ENCODE measurements at places on chromosomes 12 and 14.

DNA sequence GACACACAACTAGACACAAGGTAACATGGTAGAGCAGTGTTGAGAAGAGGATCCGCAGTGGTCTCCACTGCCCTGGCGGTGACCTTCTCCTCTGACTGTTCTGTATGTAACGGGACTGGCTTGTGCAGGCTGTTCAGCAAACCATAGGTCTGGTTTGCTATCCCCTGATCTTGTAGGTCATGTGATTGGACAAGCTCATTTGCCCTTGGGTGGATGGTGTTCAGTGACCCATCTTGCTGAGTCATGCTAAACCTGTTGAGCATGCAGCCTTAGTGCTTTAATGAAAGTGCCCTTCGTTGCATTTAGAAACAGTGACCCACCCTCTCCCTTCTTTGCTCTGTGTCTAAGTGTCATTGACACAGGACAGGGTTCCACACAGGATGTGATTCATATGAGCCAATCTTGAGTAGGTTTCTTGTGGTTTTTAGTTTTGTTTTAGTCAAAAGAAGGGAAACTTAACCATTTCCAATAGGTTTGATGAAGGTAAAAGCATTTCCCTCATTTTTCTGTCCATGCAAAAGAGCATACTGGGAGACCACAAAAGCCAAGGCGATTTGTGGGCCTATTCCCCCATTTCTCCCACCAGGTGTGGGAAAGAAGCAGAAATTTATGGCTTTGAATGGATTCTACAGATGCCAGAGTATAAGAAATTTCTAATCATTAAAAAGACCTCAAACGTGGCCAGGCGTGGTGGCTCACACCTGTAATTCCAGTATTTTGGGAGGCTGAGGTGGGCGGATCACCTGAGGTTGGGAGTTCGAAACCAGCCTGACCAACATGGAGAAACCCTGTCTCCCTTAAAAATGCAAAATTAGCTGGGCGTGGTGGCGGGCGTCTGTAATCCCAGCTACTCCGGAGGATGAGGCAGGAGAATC lies 32.6 kb upstream of the HIF1A start:
- H3K4me3 ChIP-seq = no peak overlapping the region
- no peak overlapping the region for H3K27ac ChIP-seq
- H3K4me1 ChIP-seq = no peaks in the 10 kb centered on the region
- H3K27me3 ChIP-seq = no peaks in the 10 kb centered on the region
- no peaks in the 10 kb centered on the region for H3K36me3 ChIP-seq

DNA sequence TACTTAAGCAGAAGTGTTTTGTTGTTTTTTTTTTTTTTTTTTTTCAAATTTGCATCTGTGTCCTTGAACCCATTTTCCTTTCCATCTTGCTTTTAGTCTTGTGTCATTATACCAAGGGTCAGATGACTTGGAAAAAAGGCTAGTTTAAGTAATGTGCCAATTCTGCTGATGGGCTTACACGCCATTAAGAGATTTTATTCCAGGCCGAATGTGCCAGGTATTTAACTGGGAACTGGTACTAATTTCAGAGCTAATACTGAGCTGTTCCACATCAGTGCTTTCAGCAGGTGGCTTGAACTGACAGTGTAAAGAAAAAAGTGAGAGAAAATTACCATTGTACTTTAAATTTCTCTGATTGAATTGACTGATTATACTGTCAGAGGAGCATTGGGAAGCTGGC lies 224.9 kb downstream of the NPAS3 start:
- H3K27ac ChIP-seq = no peak overlapping the region
- no peaks in the 10 kb centered on the region for H3K4me1 ChIP-seq
- peaks cover 41% of the 10 kb centered on the region for H3K27me3 ChIP-seq
- H3K4me3 ChIP-seq = no peak overlapping the region

DNA sequence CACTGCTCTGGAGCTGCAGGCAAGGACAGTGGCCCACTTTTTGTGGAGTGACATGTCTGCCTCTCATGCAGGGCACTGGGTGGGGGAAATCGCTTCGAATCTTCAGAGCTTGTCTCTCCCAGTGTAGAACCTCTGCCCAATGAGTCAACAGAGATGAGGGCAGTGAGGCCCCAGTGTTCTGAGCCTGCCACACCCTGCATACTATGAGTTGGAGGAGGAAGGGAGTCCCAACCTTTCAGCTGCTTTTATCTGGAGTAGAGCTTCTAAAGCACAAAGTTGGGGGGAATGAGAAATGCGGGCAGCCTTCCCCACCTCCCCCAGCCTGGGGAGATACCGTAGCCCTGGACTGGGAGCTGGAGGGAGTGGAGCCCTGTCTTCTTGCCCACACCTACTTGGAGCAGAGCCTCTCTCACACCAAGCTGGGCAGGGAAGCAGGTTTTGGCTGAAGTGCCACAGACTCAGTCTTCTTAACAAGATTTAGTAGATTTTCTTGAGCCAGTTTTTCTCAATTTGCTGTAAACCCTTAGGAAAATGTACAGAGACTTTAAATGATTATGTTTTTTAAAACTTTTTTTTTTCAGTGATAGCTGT lies 159.1 kb downstream of the ADGRD1 start:
- peaks cover 24% of the 10 kb centered on the region for H3K27me3 ChIP-seq
- peaks cover 1% of the 10 kb centered on the region for H3K36me3 ChIP-seq
- H3K4me3 ChIP-seq = no peak overlapping the region
- no peaks in the 10 kb centered on the region for H3K4me1 ChIP-seq

DNA sequence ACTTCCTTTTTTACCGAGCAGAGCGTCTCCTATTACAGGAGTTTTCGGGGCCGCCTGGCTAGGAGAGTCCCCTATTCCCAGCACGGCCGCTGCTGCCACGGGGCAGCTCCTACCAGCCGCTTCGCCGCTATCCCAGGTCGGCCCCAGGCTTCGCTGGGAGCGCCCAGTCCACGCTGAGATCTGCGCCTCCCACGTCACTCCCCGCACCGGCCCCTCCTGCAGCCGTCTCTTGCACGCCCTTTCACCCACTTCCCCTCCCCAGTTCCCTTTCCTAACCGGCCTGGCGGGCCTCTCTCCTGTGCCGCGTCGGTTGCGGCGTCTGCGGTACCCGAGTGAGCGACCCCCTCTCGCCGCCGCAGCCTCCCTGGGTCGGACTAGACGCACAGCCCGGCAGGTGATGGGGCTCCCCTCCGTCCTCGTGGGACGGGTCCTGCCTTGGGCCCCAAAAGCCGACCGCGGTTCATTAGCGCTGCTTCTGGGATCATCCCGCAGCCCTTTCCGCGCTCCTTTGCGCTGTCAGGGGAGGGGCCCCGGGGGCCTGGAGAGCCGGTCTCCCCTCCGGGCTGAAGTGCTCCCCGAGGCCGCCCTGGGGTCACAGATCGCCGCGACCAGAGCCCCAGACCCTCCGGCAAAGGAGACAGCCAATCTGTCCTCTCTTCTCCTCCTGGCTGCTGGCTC lies 1318.4 kb downstream of the TMEM121 start:
- H3K27me3 ChIP-seq = no peaks in the 10 kb centered on the region
- H3K4me1 ChIP-seq = no peaks in the 10 kb centered on the region
- H3K27ac ChIP-seq = no peak overlapping the region
- H3K36me3 ChIP-seq = peaks cover 4% of the 10 kb centered on the region
- DNase-seq = no peak
- H3K4me3 ChIP-seq = no peak overlapping the region

GRCh38 chr12:105221583-105222283 lies 14.2 kb downstream of the APPL2 start:
- H3K27me3 ChIP-seq = no peaks in the 10 kb centered on the region
- H3K36me3 ChIP-seq = peaks cover 33% of the 10 kb centered on the region
- no peak overlapping the region for H3K4me3 ChIP-seq
- DNase-seq = no peak

DNA sequence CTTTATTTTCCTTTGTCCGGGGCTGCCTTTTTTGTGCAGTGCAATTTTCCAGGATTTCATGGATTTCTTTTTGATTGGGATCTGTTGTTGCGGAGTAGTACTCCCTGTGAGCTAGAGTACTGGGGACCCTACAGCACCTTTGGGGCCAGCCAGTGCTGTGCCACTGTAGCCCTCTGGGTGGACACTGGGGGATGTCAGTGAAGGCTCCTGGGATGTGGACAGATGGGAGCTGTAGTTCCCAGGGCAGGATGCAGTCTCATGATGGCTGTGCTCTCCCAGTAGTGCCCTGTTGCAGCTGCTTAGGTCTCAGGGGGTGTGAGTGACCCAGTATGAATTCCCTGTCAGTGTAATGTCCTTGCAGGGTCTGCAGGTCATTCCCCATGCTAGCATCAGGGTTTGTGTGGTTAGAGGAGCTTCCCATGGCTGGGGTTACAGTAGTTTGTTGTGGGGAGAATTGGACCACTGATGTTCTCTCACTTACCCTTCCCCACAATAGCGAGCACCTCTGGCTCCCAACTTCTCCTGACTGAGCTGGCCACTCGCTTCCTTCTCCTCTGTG lies 72.2 kb downstream of the BRMS1L start:
- H3K4me3 ChIP-seq = no peak overlapping the region
- H3K27me3 ChIP-seq = no peaks in the 10 kb centered on the region
- no peak for DNase-seq

- H3K27ac ChIP-seq = no peak overlapping the region
- no peak for DNase-seq
- no peaks in the 10 kb centered on the region for H3K4me1 ChIP-seq
- no peaks in the 10 kb centered on the region for H3K27me3 ChIP-seq
- peaks cover 4% of the 10 kb centered on the region for H3K36me3 ChIP-seq
Measured at GRCh38 chr12:29167445-29167844, 18.4 kb downstream of the FAR2 start.

DNA sequence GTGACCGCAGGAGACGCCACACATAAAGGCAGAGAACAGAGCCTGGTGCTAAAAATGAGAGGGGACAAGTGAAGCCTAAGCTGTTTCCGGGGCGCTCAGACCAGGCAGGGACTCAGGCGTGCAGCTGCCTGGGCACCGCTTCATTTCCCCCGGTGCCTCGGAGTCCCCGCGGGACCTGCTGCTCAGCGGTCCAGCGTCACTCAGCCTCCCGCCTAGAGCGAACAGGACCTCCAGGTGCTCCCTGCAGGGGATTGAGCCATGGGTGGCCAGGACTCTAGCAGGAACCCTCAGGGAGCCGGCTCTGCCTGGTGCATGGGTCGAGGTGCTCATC lies 31.0 kb downstream of the CCDC85C start:
- no peaks in the 10 kb centered on the region for H3K27me3 ChIP-seq
- H3K36me3 ChIP-seq = no peaks in the 10 kb centered on the region
- peak overlapping the region; percentile 80 for H3K27ac ChIP-seq
- H3K4me3 ChIP-seq = no peak overlapping the region
- no peak for DNase-seq

DNA sequence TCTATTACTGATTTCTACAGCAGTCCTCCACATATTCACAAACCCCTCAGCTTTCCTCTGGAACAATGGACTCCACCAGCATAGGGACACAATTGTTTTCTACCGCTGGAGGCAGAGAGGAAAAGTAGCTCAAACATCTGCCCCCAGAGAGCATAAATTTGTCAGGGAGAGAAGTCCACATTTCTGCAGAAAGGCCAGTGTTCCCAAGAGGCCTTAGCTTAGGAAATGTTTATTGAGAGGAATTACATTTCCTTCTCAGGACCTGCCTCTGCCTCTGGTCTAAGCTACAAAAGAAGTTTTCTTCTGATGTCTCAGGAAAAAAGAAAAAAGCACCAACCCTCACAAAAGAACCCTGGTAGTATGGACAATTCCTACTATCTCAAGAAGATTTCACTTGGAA lies 217.8 kb upstream of the BMP4 start:
- H3K36me3 ChIP-seq = no peaks in the 10 kb centered on the region
- DNase-seq = no peak
- peaks cover 19% of the 10 kb centered on the region for H3K27me3 ChIP-seq

DNA sequence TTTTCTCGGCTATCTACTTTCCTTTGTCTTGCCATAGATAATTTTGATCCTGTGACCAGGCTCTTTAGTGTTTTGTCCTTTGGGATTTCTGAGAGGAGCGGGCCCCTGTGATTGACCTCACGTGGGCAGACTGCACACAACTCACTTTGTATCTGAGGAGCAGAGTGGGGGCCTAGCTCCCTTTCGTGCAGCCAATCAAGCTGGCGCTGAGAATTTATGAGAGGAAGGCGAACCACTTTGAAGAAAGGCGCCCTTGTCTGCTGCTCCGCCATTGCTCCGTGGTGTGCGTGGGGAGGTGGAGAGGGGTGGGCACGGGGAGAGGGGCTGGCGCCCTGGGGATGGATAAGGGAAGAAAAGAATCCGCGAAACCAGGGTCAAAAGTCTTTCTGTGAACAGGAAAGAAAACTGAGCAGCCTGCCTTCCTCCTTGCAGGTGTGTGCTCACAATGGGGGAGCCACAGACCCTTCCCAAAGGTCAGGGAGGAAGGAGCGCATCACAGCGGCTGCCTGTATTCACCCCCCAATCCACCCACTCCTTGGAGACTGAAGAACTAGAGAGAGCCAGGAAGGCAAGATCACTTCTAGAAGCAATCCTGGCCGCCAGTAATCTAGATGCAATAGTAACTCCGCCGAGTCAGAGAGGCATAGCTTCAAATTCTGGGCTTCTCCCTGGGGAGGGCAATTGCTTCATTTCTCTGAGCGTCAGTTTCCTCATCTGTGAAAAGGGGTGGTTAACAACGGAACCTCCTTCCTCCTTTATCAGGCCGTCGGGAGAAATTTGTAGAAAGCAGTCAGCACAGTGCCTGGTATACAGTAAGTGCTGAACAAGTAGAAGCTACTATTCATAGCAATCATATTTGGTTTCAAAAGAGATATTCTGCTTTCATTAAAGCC lies 24.9 kb upstream of the MED13L start:
- peaks cover 15% of the 10 kb centered on the region for H3K27me3 ChIP-seq
- no peak overlapping the region for H3K4me3 ChIP-seq
- peaks cover 15% of the 10 kb centered on the region for H3K4me1 ChIP-seq

DNA sequence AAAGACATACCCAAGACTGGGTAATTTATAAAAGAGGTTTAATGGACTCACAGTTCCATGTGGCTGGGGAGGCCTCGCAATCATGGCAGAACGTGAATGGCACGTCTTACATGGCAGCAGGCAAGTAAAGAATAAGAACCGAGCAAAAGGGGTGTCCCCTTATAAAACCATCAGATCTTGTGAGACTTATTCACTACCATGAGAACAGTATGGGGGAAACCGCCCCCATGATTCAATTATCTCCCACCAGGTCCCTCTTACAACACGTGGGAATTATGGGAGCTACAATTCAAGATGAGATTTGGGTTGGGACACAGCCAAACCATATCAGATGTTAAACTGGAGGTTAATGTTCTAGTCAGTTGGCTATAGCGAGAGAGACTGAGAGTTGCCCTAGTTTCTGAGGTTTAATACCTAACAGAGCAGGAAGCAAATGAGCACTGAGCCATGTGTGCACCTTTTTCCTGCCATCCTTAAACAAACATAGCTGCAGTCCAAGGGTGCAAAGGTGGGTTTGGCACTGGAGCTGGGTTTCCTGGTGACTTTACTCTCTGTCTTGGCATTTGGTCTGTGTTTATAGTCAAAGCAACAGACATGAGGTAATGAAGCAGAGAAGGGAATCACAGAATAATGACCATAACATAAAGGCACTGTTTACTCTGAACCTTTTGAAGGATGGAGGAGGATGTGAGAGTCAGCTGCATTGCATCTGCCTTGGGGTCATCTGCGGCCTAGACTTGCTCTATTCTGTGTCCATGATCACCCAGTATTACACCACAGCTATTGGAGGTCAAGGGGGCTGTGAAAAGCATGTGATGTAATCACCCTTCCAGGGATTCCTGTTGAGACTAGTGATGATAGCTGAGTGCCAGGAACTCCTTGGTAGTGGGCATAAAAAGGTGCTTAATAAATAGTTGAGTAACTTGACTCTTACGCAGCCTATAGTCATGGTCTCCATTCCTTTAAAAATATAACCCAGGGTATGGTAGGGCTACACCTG lies 83.6 kb upstream of the USP44 start:
- no peaks in the 10 kb centered on the region for H3K36me3 ChIP-seq
- H3K4me1 ChIP-seq = peaks cover 12% of the 10 kb centered on the region
- no peak overlapping the region for H3K27ac ChIP-seq
- H3K27me3 ChIP-seq = no peaks in the 10 kb centered on the region
- no peak overlapping the region for H3K4me3 ChIP-seq
